Stimulated activated CD8-positive, alpha-beta memory T cell treated with anti-CD3 and anti-CD28 coated beads, Interleukin-12 subunit alpha, Interleukin-12 subunit beta, amount 100 ng/mL, for 1 hour (primary cell): ENCODE measurements at places on chromosomes 6 and 20.

- DNase-seq: no peak
These were observed 105.5 kb downstream of the HUS1B start for GRCh38 chr6:551405-551804.

DNA sequence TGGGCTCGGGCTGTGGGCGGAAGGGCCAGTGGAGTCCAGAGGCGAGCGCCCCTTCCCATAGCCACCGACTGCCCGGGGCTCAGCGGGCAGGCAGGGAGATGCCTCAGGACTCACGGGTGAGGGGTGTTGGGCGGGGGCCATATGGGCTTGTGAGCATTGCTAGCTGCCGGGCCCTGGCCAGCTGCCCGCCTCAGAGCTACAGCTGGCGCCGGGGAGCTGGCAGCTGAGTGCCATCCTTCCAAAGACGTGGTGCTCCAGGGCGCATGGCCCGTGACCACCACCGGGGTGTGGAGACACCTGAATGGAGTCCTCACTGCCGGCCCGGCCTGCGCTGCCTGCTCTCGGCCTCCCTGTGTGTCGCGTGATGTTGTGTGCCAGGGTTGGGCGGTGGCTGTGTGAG, 10.6 kb upstream of the RBBP8NL start:
- no peak for DNase-seq

GRCh38 chr6:107621229-107621937, 131.5 kb downstream of the SOBP start:
- no peak for DNase-seq

DNA sequence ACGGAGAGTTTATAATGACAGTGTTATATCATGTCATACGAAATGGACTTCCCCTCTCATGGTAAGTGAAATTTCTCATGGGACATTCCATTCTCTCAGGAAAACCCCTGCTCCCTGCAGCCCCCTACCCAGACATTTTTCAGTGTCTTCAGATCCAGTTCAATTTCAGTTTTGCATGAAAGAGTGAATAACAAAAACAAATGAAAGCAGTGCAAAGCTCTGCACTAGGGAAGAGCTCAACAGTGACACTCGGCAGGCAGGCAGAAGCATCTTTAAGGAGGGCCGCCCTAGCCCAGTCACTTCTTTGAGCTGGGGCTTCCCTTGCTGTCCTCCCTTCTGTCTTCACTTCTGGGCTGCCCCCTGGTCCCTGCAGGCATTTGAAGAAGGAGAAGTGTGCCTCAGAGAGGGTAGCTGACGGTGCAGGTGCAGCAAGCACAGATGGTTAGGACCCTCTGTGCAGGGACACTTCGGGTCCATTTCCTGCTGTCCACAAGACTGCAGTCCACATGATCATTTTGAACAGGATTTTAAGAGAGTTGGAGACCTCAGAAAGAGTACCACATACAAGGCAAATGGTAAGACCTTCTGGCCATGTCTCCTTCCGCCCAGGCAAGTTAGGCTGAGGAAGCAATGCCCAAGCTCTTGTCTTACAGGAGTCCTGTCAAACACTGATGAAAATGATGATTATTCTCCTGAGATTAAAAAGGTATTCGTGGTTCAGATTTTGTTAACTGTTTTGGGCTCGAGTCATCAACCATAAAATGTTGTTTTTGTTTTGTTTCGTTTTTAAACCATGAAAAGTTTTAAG, 5.4 kb upstream of the DUSP22 start:
- no peak for DNase-seq

- no peak for DNase-seq
These were observed 916 bp upstream of the PPP1R11 start for GRCh38 chr6:30066082-30066481.
